ENCODE measurements at places on chromosomes 2 and 18. TPM values are rescaled to one million over a fixed set of nuclear protein-coding genes. Genes with fewer than 3 reads are reported as not detected.
A peak's percentile ranks its signal among the peaks of the same experiment; 100 is the strongest.

DNA sequence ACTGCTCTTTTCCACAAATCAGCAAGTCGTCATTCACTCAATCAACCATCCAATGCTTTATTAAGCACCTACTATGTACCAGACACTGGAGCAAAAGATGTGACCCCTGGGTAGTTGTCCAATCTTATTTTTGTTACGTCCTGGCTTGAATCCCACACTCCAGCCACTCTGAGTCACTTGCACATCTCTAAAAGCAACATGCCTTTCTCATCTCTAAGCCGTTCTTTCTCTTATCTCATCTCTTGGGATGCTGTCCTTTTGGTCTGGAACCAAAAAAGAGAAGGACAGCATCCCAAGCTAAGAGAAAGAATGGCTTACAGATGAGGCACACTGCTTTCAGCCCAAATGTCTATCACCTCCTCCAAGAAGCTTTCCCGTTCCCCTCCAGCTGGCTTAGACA, 58.8 kb downstream of the RNF152 start:
- no peak overlapping the region for H3K27ac ChIP-seq
- H3K4me3 ChIP-seq = peak overlapping the region; percentile 19
- peaks cover 16% of the 10 kb centered on the region for H3K27me3 ChIP-seq
- no peak for DNase-seq
- H3K36me3 ChIP-seq = no peaks in the 10 kb centered on the region

Gene PIK3C3
- total RNA-seq = 74.4 TPM

DNA sequence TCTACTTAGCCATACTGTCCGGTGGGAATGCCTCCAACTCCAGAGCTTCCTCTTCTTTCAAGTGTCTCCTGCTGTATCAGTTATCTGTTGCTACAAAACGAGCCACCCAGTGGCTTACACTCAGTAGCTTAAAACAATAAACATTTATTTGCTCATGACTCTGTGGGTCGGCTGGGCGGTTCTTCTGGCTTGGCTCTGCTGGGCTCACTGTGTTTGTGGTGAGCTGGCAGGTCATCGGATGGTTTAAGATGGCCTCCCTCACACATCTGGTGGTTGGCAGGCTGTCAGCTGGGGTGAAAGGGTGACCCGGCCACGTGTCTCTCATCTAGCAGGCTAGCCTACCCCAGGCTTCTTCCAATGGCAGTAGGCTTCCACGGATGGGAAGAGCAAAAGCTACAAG, 122.4 kb upstream of the SLC1A4 start:
- H3K27ac ChIP-seq = no peak overlapping the region
- peaks cover 5% of the 10 kb centered on the region for H3K4me1 ChIP-seq
- peaks cover 8% of the 10 kb centered on the region for H3K27me3 ChIP-seq
- peak overlapping the region; percentile 7 for H3K4me3 ChIP-seq

DNA sequence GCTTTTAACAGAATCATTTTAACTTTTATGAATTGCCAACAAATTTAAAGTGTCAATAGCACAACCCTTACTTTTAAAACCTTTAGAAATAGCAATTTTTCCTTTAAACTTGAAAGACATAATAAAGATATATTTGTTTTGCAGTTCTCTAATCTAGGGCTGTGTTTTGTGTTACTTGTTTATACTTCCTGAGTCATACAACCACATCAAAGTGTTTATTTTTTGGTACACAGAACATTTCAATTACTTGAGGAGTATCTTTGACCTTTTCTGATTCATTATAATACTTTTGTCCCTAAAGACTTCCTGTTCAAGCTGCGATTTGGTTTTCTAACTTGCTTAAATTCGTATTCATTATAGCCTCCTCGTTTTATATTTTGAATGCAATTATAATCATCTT, 21.8 kb downstream of the TYW5 start:
- peaks cover under 1% of the 10 kb centered on the region for H3K36me3 ChIP-seq
- no peak overlapping the region for H3K27ac ChIP-seq
- H3K4me1 ChIP-seq = no peaks in the 10 kb centered on the region

GRCh38 chr2:112791019-112791418, 6.7 kb upstream of the IL1A start:
- no peak overlapping the region for H3K4me3 ChIP-seq
- no peaks in the 10 kb centered on the region for H3K27me3 ChIP-seq
- H3K36me3 ChIP-seq = peaks cover 5% of the 10 kb centered on the region
- H3K4me1 ChIP-seq = peaks cover 36% of the 10 kb centered on the region
- DNase-seq = no peak

DNA sequence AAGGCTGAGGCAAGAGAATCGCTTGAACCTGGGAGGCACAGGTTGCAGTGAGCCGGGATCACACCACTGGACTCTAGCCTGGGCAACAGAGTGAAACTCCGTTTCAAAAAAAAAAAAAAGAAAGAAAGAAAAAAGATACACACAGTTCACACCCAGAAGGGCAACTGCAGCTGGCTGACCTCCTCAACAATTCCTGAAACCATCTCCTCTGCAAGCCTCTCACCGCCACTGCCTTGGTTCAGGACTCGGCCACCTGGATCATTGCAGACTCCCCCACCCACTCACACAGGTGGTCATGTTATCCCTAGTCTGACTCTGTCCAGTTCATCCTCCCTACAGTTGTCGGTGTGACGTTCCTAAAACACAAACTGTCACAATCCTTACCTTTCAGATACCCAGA, 2.2 kb downstream of the CYS1 start:
- peaks cover 19% of the 10 kb centered on the region for H3K4me1 ChIP-seq
- no peaks in the 10 kb centered on the region for H3K36me3 ChIP-seq
- H3K27me3 ChIP-seq = peaks cover 68% of the 10 kb centered on the region
- no peak overlapping the region for H3K4me3 ChIP-seq

DNA sequence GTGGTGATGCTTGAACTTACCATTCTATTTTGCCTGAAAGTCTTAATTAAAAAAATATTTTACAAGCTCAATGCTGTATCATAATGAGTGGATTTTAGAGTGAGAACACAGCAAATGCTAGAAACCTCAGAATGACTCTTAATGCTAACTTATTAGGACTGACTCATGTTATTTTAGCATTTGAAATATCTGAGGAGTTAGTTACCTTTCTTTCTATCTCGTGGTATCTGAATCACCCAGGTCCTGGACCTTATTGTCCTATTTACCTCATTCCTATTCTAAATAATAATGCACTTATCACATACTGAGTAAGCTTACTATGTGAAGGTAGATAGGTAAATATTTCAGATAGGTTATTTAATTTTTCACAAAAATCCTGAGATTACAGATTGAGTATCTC, 70.7 kb downstream of the SOS1 start:
- H3K27ac ChIP-seq = no peak overlapping the region
- DNase-seq = no peak
- H3K4me1 ChIP-seq = no peaks in the 10 kb centered on the region
- no peaks in the 10 kb centered on the region for H3K27me3 ChIP-seq
- H3K36me3 ChIP-seq = peaks cover 24% of the 10 kb centered on the region

Gene MALL
- total RNA-seq = not detected

DNA sequence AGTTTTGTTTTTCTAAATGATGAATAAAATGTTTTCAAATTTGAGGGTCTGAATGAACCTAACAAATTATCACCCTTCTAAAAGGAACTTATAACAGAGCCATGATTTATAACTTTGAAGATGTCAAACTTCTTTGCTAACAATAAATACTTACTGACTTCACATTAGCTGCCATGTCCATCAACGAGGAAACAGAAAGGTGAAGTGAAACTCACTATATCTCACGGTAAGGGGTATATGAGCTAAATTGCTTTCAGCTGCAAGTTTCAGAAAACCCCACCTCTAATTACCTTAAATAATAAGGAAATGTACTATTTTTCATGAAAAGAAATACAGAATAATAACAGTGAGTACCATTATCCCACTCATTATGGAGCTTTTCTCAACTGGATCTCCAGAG, 350.8 kb upstream of the NT5C1B start:
- no peak for DNase-seq
- H3K4me3 ChIP-seq = no peak overlapping the region
- no peaks in the 10 kb centered on the region for H3K27me3 ChIP-seq
- no peak overlapping the region for H3K27ac ChIP-seq

- no peaks in the 10 kb centered on the region for H3K4me1 ChIP-seq
- peaks cover 7% of the 10 kb centered on the region for H3K27me3 ChIP-seq
- no peak overlapping the region for H3K27ac ChIP-seq
- no peaks in the 10 kb centered on the region for H3K36me3 ChIP-seq
- H3K4me3 ChIP-seq = no peak overlapping the region
Observed at GRCh38 chr18:13923221-13923620, 7.9 kb upstream of the MC2R start.

Gene SPHKAP
- not detected for total RNA-seq

DNA sequence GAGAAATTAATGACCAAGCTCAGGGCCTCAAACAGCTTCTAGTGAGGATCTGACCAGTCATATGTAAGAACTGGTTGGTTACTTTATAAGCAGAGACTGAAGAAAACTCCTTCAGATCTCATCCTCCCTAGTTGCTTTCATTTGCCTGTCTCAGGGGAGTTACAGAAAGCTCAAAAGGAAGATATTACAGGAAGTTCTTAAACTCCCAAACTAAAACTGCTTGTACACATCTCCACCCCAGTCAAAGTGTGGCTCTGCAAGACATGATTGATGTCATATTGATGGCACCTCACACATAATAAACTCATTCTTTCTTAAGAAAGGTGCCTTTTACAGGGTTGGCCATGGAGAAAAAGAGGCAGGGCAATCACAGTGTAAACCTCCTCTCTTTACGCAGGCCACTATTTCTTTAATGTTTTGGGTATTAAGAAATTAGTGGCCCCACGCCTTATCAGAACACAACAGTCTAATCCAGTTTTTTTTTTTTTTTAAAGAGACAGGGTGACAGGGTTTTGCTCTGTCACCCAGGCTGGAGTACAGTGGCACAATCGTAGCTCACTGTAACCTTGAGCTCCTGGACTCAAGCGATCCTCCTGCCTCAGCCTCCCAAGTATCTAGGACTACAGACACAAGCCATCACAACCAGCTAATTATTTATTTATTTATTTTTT, 62.6 kb upstream of the STK17B start:
- peak overlapping the region; percentile 79 for H3K4me3 ChIP-seq
- no peaks in the 10 kb centered on the region for H3K27me3 ChIP-seq
- peak overlapping the region; percentile 99 for H3K27ac ChIP-seq
- DNase-seq = no peak
- H3K36me3 ChIP-seq = no peaks in the 10 kb centered on the region

- H3K4me3 ChIP-seq = no peak overlapping the region
- H3K4me1 ChIP-seq = peaks cover 28% of the 10 kb centered on the region
Observed at GRCh38 chr2:168160897-168161296, 86.5 kb downstream of the STK39 start.

DNA sequence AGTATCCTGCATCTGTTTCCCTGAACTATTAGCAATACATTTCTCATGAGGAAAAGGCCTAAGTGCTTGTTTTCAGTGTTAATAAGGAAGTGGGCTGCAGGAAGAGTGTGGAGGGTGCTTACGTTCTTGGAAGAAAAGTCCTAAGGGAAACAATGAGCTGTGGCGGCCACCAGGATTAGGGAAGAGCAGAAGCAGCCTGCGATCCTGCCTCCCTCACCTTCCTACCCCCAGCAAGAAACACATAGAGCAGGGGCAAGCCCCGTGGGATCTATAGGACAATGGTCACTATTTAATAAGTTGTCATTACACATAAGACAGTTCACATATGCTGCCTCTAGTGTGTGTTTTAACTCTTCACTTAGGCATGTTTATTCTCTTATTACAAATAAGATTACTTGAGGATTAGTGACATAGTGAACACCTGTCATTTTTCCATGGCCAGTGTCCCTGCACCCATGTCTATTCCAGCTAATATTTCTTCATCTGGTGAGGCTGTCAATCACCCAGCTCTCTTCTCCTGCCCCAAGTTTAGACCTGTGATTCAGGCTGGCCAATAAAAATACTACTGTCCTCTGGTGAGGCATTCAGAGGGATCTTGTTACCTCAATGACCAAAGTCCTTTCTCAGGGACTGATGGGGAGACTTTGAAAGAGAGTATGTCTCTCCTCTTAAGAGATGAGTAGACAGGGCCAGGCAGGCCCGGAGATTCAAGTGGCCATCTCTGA, 510.9 kb upstream of the CELF4 start:
- no peak overlapping the region for H3K4me3 ChIP-seq
- H3K27me3 ChIP-seq = no peaks in the 10 kb centered on the region
- DNase-seq = no peak

Gene AKAIN1
- total RNA-seq = not detected

Gene STK36
- 13.5 TPM for total RNA-seq

Gene VWA3B
- total RNA-seq = not detected

DNA sequence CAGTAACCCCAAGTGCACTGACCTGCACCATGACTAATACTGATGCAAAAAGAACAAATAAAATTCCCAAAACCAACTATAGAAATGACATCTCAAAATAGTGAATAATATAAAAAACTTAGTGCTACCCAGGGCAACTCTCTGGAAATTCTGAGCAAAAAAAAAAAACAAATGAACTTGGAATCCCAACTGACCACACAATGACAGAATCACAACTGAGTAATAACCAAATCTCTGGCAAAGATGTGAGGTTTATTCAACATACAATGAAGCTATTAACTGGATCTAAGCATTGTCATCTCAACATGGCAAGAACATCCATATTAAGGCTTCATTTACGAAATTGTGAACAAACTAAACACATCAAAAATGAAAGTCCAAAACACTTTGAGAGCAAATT, 22.7 kb downstream of the EXOC6B start:
- H3K27ac ChIP-seq = no peak overlapping the region
- peaks cover 6% of the 10 kb centered on the region for H3K4me1 ChIP-seq
- peaks cover 5% of the 10 kb centered on the region for H3K36me3 ChIP-seq

DNA sequence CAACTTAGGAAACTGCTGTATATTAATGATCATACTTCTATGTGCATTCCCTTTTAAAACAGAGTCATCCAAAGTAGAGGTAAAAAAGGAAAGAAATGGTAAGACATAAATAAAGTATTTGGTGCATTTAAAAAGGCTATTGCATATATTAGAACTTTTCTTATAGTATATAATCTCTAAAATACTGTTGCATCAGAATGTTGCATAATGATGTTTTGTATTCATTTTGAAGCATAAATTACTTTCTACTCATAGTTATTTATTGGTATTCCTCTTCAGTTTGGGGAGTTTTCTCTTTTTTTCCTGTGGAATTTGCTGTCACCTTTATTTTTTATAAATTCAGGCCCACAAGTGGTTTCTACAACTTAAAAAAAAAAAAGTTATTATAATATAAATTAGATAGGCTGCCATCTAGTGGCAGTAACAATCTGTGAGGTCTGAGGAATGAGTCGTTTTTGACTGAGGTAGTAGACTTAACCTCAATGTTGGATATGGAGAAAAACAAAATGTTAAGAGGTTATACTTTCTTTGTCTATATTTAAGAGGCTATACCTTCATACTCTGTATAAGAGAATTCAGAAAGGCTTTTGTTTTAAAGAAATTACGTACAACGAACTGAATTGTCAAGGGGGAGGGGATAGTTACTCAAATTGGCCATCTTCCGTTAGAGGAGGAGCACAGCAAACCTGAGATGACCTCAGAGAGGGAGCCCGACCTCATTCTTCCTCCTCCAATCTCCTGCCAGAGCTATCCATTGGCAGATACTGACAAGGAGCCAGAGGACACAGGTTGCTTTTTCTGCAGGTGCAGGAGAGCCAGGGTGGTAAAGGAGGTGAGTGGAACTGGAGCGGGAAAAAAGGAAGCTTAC, 23.8 kb downstream of the ANKAR start:
- DNase-seq = no peak
- H3K27ac ChIP-seq = no peak overlapping the region
- no peaks in the 10 kb centered on the region for H3K27me3 ChIP-seq
- H3K4me1 ChIP-seq = peaks cover 5% of the 10 kb centered on the region
- H3K4me3 ChIP-seq = no peak overlapping the region
- H3K36me3 ChIP-seq = no peaks in the 10 kb centered on the region

Gene NBAS
- 39.0 TPM for total RNA-seq

Gene PIEZO2
- total RNA-seq = not detected

- H3K27ac ChIP-seq = no peak overlapping the region
- peaks cover 2% of the 10 kb centered on the region for H3K27me3 ChIP-seq
- DNase-seq = no peak
Observed at GRCh38 chr2:128228894-128229293, 89.8 kb downstream of the HS6ST1 start.

All from natural killer cell treated with Interleukin-12 subunit alpha and Interleukin-12 subunit beta and Interleukin-15 and Interleukin-18, amount 100 ng/mL, for 72 hours (primary cell).